Cortex of kidney (tissue), 1 donor: ENCODE measurements at places on chromosomes 1 and 21.

DNA sequence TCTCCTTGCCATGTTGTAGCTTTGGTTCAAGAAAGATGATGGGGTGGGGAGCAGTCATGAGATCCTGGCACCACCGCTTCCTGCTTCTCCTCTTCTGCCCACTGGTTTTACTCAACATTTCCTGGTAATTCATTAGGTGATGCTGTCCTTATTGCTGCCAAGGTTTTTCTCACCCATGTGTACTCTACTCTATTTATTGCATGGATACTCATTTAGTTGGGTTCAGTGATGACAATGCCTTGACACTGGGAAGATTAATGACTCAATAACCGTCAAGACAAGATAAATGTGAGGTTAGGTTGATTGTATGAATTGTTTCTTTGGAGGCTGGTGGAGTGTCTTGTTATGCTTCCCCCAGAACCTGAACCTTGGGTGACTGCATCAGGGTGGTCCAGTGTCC, 484.2 kb downstream of the SIPA1L2 start:
- DNase-seq: no peak

DNA sequence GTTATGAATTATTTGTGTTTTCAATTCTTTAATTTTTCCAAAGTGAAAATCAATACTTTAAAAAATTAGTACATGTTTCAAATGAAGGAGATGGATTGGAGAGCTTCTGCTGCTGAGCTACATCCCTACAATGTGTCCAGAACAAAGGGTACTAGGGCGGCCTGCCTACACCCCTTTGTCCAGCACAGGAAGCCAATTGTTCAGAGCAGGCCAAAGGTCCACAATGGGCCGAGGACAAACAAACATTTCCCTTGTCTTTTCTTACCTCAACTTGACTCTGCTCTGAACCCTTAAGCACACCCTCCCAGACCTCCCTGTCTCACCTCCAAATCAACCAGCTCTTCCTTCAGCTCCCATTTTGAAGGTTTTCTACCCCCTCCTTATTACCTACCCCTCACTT, 39.4 kb upstream of the CAMK1G start:
- no peak for DNase-seq

GRCh38 chr1:210445931-210446330, 117.2 kb downstream of the HHAT start:
- no peak for DNase-seq

DNA sequence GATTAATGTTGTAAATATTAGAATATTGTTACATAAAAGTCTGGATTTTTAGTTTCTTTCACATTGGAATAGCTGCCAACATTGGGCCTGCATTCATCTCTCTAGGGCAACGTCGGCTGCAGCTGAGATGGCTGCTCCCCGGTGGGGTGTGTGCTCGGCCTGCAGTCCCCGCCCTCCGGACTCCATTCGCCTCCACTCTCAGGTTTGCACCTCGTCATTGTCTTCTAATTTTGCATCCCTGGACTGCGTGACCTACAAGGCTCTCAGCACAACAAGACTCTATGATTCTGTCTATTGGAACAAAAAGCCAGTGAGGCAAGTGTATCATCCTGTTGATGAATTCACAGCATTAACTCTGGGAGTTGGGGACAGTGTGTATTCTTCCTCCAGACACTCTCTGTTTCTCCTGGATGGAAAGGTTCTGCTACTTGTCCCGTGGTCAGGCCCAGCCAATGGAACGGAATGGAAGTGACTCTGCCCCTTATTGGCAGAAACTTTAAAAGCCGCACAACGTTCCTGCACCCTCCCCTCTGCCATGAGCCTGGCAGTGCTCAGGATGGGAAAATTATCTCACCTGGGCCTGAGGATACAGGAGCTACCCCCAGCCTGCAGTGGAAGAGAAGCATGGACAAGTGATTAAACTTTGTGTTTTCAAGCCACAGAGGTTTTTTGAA, 105.0 kb upstream of the SAMD11 start:
- no peak for DNase-seq

GRCh38 chr21:18114810-18115209, 129.8 kb upstream of the CHODL start:
- DNase-seq: no peak
